Right cardiac atrium (tissue), 5 donors: ENCODE measurements at places on chromosomes 11 and 22. TPM values are rescaled to one million over a fixed set of nuclear protein-coding genes. Genes with fewer than 3 reads are reported as not detected.

TMEM132A gene
- polyA plus RNA-seq, result 6.8 TPM

OR10D3 gene
- not detected for polyA plus RNA-seq

APOBEC3A gene
- polyA plus RNA-seq, result 0.14 TPM

SCT gene
- polyA plus RNA-seq, result not detected

PAK1 gene
- 7.1 TPM for polyA plus RNA-seq

HTR3B gene
- polyA plus RNA-seq, result not detected

RIC3 gene
- polyA plus RNA-seq, result 10.0 TPM

OR52I1 gene
- not detected for polyA plus RNA-seq

CNIH2 gene
- polyA plus RNA-seq, result 0.23 TPM

MMP7 gene
- not detected for polyA plus RNA-seq

MS4A1 gene
- 0.05 TPM for polyA plus RNA-seq

CCDC116 gene
- polyA plus RNA-seq, result 0.29 TPM

DEPDC5 gene
- polyA plus RNA-seq, result 6.9 TPM

GGT5 gene
- 46.3 TPM for polyA plus RNA-seq

PRAME gene
- 0.05 TPM for polyA plus RNA-seq

GRCh38 chr22:48802576-48802975 lies 1025.1 kb downstream of the BRD1 start:
- DNase-seq, result peak; percentile 36

DNA sequence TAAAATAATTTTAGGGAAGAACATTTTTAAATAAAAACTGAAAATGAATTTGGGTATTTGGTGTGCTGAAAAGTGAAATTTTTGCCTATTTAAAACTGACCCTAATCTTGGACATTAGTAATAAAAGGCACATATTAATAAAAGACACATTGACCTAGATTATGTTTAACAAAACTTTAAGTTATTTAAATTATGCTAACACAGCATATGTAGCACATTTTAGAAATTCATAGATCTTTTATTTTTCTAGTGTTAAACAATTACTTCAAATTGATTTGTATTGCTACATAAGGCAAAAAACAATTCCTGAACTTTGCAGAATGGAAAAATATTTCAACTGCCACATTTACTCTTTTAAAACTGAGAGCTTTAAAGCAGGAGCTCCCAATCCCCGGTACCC lies 10.6 kb downstream of the C11orf58 start:
- DNase-seq, result no peak

DNA sequence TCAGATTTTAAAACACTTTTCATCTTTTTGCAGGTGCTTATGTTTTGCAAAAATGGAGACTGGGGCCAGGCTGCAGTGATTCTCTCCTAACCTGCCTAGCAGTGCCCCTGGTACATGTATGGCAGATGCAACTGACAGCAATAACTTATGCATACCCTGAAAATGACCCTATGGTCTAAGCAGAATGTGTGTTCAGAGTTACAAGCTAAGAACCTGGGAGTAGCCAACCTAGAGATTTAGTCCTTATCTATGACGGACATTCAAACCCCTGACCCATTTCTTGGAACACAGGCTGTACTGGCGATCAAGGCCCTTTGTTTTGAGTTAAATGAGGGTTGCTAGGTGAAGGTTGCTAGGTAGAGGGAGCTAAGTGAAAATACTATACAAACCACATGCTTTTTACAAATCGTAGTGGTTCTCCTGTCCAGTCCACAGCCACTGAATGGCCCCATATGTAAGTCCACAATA lies 184.9 kb upstream of the SESN3 start:
- DNase-seq, result no peak

DNA sequence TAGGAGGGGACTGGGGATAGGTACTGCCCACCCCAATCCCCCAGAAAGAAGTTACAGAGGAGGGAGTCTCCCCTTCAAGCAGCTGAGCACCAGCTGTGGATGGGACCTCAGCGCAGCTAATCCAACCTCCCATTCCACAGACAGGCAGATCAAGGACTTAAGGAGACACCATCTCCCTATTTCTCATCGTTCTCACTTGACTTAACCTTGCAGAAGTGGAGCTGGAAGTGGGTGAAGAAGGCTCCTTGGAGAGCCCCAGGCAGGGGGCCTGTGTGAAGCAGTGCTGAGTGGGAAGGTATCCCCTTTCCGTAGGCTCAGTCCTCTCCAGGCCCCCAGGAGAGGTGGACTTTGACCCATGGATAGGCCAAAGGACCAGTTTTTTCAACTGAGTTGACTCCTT lies 27.3 kb downstream of the USP35 start:
- no peak for DNase-seq

DNA sequence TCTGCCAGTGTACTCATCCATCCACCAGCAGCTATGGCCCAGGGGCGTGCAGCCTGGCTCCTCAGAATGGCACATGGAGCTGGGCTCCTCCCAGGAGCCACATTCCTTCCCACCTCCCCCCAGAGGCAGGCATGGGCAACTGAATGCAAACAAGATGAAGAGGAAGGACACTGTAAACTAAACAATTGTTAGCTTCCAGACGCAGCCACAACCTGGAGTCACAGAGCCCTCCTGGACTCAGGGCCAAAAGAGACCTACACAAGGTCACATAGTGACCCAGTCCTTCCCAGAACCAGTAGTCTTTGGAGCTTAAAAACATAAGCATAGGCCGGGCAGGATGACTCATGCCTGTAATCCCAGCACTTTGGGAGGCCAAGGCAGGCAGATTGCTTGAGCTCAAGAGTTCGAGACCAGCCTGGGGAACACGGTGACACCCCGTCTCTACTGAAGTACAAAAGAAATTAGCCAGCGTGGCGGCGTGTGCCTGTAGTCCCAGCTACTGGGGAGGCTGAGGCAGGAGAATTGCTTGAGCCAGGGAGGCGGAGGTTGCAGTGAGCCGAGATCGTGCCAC lies 30.7 kb upstream of the CLDN5 start:
- DNase-seq, result no peak

GRCh38 chr11:19817265-19817851 lies 104.7 kb downstream of the NAV2 start:
- no peak for DNase-seq

GRCh38 chr22:39405346-39406085 lies 5.9 kb downstream of the TAB1 start:
- DNase-seq, result peak; percentile 76

DNA sequence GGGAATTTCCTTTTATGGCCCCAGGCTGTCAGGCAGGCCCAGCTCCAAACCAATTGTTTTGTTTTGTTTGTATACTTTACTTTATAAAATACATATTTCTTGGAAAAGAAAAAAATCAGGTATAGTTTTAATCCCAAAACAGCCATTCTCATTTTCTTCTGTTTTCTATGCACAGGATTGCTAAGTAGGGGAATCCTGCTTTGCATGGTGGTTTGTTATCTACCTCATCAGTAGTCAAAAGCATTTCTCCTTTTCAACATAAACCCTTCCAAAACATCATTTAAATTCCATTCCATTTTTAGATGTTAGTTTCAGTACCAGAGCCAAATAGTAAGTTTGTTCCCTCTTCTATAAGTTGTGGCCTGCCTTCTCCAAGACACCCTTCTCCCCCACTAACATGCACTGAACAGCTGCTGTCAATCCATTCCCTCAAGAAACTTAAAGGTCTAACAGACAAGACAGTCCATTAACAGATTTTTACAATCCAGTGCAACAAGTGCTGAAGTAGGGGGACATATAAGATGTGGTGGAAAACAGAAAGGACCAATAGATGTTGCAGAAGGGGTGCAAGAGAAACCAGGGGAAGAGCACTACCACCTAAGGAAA lies 3.7 kb downstream of the ILK start:
- DNase-seq, result no peak

GRCh38 chr11:73508243-73509176 lies 89.4 kb downstream of the FAM168A start:
- DNase-seq, result no peak

DNA sequence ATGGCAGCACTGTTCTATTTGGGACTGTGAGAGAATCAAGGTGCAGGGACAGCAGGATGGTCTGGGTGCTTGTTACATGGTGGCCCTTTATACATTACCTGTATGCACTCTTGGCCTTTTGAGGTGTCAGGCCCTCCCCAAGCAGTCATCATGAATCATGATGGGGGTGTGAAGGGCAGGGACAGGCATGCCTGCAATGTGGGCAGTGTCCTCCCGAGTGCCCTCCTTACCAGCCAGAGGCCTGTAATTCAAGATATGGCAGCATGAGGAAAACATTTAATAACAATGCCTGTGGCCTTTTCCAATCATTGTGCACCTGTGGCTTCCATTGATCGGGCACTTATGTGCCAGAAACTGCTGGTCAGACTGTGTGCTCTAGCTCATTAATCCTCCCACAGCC lies 25.5 kb upstream of the CYP2D6 start:
- DNase-seq, result no peak

- no peak for DNase-seq
Measured at GRCh38 chr11:126466236-126467045, 111.0 kb downstream of the ST3GAL4 start.

DNA sequence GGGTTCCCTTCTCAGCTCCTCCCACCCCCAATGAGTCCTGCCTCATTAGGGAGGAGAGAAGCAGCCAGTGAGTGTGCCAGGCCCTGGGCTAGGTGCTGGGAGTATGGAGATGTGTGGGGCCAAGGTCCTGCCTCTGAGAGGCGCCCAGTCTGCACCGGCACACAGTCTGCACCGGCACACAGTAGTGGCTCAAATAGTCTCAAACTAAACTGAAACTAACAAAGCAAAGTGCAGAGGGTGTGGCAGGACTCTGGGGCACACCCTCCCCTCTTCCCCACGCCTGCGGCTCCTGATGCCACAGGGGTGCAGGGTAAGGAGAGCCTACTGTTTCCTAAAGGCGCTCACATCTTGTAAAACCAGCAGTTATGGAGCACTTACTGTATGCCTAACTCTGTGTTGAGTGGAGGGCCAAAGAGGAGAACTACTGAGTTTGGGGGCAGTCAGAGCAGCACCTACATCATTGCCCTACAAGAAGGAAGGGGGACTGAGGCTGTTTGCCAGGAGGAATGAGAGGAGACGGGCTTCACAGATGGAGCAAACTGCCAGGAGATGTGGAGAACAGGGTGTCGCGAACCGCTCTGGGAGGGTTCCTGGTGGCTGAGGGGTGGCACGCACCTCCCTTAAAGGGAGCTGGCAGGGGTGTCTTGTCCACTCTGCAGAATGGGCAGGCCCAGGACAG lies 939 bp upstream of the SH3BP1 start:
- no peak for DNase-seq

GRCh38 chr11:70225681-70226177 lies 22.6 kb downstream of the FADD start:
- DNase-seq, result peak; percentile 47

DNA sequence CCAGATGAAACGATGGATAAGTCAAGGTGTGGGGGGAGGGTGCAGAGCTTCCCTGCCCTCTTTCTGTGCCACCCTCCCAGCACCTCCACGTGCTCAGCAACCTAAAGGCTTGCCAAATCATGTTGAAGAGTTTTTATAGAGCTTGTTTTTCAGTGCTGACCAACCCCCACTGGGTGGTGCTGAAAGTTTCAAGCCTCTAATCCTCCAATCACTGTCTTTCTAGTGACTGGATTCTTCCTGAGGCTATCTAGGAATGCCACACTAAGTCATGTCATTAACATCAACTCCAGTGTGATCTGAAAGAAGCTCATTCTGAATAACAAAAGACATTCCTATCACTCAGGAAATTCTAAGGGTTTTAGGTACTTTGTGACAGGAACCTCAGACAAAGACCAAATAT lies 382.6 kb downstream of the DYNC2H1 start:
- no peak for DNase-seq

- no peak for DNase-seq
Measured at GRCh38 chr22:29780220-29780619, 13.1 kb downstream of the UQCR10 start.

GRCh38 chr11:1936781-1937615 lies 10.1 kb upstream of the MRPL23 start:
- peak; percentile 48 for DNase-seq

GRCh38 chr22:29967461-29967860 lies 84.5 kb downstream of the MTMR3 start:
- DNase-seq, result no peak

DNA sequence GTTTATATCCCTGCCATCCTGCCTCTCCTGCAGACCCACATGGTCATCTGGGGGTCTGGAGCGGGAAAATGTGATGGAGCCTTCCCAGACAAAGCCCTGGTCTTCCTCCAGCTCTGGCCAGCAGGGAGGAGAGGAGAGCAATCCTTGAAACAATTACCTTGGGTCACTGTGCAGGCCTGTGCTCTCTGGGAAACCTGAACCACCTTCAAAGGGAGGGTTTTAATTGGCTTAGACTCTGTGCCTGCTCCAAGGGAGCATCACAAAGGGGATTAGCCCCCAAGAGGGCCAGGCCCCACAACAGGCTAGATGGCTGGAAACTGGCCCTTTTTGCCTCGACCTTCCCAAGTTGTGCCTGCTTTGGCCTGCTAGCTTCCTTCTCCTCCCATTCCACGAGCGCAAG lies 351.9 kb downstream of the TENM4 start:
- no peak for DNase-seq

DNA sequence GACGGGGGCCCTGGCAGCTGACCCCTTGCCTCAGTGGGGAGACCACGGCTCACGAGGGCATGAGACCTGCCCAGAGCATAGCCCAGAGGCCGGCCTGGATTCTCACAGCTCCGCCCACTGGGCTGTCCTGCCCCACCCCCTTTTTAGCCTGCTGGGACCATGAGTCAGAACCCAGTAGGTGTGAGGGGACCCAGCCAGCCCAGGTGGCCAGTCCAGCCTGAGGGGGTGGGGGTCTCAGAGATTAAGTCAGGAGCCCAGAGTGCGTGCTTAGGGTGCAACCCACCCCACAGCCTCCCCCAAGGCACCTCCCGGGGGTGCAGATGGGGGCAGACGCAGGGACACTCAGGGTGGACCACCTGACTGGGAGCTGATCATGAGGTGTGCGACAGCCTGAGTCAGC lies 40.1 kb upstream of the PPARA start:
- DNase-seq, result peak; percentile 62

- no peak for DNase-seq
Measured at GRCh38 chr11:24592360-24592759, 95.5 kb downstream of the LUZP2 start.

- DNase-seq, result peak; percentile 87
Measured at GRCh38 chr11:68128682-68129327, 7.6 kb upstream of the CHKA start.

DNA sequence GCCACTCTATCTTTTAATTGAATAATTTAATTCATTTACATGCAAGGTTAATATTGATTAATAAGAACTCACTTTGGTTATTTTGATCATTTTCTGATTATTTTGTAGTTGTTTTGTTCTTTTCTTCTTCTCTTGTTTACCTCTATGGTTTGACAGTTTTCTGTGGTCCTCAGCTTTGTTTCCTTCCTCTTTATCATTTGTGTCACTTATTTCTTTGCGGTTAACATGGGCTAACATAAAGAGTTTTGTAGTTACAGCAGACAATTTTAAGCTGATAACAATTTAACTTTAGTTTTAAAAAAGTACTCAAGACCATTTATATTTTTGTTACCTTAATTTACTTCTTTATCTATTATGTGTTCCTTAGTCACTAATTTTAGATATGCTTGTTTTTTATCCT lies 1032.8 kb upstream of the RAG2 start:
- DNase-seq, result no peak

GRCh38 chr11:57476757-57477506 lies 16.6 kb downstream of the RTN4RL2 start:
- DNase-seq, result peak; percentile 79

- no peak for DNase-seq
Measured at GRCh38 chr11:27292637-27293010, 70.4 kb downstream of the CCDC34 start.

GRCh38 chr11:57501953-57502352 lies 13.5 kb downstream of the SLC43A1 start:
- DNase-seq, result no peak

- DNase-seq, result no peak
Measured at GRCh38 chr11:119683783-119684182, 45.2 kb downstream of the NECTIN1 start.
